ENCODE measurements at places on chromosomes 16 and 17.

DNA sequence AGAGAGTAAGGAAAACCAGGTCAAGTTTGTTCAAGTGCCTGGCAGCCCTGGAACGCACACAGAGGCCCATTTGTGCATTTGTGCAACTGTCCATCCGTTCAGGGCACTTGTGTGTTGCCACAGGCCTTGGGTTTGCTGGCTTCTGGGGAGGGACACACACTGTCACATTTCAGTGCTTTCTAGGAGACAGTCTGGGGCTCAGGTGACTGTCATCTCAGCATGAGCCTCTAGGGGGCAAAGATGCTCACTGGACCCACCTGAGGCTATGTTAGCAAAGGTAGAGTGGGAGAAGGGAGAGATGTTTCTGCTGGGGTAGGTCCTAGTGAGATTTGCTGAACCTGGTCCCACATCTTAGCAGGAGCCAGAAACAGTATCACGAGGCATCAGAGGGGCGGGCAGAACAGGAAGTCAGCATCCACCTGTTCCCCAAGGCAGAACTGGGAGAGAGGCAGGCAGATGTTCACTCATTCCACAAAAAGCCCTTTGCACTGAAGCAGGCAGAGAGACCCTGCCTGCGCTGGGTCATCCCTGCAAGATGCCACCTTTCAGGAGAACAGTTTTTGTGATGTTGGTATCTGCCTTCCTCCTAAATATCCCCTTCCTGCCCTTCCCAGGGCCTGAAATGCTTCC is 48.5 kb downstream of the RAI1 start:
- DNase-seq: no peak

- peak; percentile 68 for DNase-seq
Observed at GRCh38 chr17:1989135-1989534, 36.0 kb downstream of the RTN4RL1 start.

DNA sequence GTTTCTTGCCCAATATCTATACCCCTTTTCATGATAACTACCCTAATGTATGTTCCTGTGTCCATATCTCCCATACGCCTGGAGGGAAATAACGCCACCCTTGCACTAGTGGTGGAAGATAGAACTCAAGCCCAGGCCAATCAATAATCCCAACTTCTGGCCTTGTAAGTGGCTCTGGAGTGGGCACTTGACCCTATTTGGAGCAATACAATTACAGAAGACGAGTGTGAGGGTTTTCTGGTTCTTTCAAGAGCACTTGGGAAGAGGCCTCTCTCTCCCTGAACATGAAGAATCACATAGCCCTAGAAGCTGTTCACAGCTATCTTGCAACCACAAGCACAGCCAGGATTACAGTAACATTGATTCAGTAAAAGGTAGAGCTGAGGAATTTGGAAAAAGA is 217.9 kb downstream of the RAB11FIP4 start:
- DNase-seq: no peak

- DNase-seq: peak; percentile 80
Observed at GRCh38 chr17:4110152-4110551, 32.7 kb downstream of the ZZEF1 start.
